ENCODE measurements at places on chromosomes 11 and 22.

DNA sequence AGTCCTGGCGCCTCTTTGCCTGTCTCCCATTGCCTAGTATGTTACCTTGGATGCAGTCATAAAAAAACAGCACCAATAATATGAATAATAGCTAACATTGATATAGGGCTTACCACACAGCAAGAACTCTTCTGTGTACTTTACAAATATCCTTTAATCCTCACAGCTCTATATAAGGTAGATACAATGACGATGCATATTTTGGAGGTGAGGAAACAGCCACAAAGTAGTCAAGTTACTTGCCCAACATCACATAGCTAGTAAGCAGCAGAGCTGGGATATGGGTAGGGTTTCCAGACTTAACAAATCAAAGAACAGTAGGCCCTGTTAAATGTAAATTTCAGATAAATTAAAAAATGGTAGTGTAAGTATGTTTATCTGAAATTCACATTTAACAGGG, 128.8 kb downstream of the ST3GAL4 start:
- peak; percentile 88 for DNase-seq

GRCh38 chr22:19641983-19642451, 72.3 kb upstream of the SEPTIN5 start:
- DNase-seq = no peak

- peak; percentile 32 for DNase-seq
These were observed 42.5 kb downstream of the RBFOX2 start for GRCh38 chr22:35986088-35986487.

DNA sequence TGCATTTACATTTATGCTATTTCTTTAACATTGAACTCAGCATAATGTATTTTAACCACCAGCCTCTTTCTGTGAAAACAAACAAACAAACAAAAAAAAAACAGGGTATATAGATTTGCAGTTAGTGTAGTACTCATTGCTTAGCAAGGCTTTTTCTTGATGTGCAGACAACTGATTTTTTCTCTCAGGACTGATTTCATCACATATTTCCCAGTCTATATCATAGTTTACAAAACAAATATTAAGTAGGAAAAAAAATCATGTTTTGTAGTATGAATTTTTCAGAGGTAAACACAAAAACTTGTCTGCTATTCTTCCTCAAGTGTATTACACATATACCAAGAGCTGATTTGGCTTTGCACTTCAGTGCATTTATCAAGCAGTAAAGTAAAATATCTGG, 123.0 kb downstream of the PDE3B start:
- peak; percentile 51 for DNase-seq

- DNase-seq = no peak
These were observed 10.2 kb upstream of the ADORA2A start for GRCh38 chr22:24417200-24417599.

DNA sequence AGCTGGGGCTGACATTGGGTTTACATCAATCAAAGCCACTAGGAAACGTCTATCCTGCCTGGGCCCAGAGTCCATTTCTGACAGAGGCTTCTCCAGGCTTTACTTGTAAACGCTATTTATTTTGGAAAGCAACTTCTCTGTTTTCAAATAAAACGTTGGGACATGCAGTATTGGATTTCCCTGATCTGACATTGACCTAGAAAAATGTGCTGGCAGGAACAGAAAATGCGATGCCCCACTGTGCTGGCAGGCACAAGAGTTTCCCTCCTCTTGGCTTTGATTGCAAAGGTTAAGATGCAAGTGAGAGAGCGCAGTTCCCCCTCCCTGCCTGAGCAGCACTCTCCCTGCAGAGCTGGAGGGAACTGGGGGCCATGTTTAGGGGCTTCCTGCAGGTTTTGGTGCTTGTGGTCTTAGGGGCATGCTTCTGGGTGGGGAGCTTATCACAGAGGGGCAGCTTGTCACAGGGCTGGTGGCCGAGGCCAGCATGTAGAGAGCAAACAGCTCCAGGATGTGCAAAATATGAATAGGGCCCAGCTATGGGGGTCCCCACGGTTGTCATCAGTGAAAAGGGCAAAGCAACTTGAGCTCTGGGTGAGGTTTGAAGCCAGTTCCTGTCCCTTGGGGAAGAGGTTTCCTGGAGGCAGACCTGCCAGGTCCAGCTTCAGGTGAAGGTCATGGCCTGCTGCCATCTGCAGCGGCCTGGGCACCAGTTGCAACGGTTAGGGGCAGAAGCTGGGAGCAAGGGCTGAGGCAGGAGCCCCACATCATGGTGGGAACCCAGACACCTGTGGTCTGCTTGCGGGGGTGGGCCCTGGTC, 42.3 kb upstream of the DKK3 start:
- DNase-seq = no peak

DNA sequence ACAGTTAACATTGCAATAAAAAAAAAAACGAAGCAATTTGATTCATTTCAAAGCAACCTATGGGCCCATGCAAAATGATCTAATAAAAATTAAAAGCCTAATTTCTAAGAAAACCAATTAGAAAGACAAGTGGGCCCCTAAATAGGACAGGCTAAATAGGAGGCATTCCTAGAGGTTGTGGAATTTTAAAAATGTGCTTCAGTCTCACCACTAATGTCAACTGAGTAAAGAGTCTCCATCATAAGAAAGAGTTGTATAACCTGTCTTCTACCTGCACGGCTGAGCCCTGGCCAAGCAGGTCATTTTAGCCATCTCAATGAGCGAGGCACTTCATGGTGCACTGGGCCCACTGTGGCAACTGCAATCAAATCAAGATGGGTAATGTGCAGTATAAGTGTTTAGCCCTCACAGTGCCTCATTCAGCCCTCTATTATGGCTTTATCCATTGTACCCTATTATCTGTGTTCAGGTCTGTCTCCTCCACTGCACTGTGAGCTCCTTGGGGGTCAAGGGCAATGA, 76.4 kb downstream of the PRSS23 start:
- DNase-seq = no peak

- peak; percentile 92 for DNase-seq
These were observed 8.9 kb downstream of the SCGB1A1 start for GRCh38 chr11:62427630-62428233.

GRCh38 chr22:20550057-20550817, 42.8 kb downstream of the MED15 start:
- no peak for DNase-seq

DNA sequence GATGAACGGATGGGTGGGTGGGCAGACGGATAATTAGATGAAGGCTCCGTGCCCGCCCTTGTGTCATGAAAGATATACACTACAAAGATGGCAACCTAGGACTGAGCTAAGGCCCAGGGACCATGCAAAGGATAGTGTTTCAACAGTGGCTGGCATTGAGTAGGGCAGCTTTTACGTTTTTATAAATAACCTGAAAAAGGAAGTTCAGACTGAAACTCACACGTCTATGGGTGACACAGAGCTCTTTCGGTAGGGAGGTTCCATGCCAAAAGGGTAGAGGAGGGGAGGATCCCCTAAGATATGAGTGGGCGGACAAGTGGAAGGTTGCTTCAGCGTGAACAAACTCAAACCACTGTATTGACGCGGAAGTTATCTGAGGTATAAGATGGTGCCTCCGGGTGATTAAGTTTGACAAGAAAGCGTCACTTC, 90.5 kb downstream of the UBASH3B start:
- peak; percentile 33 for DNase-seq

DNA sequence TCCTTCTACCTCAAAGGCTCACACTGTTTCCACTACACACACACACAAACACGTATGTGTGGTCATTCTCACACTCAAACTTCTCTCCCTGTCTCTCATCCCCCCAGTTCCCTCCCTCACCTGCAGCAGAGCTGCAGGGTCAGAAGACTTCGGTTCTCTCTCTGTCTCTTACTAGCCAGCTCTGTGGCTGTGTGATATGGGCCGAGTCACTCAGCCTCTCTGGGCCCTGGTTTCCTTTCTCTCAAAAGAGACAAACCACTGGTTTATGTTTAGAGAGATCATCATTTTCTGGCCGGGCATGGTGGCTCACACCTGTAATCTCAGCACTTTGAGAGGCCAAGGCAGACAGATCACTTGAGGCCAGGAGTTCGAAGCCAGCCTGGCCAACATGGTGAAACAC, 21.1 kb downstream of the TSPAN18 start:
- DNase-seq = no peak

DNA sequence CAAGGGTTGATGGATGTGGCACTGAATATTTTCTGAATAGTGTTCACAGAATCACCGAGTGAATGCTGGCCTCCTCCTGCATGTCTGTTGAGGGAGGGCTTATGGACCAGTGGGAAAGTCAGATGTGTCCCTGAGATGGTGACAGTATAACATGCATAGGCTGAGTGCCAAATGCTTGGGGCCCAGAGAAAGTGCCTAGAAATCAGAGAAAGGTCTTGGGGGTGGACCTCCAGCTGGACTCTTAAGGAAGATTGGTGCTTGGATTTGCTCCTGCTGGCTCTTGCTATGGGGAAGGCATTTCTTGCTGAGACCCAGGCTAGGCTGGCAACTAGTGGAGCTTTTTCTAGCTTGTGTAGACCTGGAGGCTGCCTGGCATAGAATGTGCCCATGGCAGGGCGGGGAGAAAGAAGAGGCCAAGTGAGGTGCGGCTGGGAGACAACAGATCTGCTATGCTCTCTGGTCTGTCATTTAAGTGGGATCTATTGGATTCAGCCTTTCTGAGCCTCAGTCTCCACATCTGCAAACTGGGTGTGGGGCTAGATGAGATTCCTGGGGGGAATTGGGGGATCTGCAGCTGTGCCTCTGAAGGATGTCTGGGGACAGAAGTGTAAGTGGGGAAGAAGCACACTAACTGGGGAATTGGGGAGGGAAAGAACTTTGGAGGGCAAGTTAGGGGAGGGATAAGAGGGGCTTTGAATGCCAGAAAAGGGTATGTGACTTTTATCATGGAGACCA, 27.4 kb downstream of the ZNRF3 start:
- no peak for DNase-seq

DNA sequence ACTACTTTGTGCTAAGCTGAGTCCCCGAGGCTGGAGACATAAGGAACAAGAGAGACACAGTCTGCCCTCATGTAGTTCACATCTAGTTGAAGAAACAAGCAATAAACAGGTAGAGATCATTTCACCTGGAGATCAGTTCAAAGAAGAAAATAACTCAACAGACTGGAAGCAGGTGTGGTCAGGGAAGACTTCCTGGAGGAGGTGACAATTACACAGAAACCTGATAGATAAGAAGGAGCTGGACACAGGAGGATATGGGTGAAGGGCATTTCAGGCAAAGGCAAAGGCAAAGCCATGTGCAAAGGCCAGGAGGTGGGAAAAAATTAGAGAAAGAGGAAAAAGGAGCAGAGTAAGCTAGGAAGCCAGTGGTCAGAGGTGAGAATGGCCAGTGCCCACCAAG, 115.6 kb downstream of the MN1 start:
- DNase-seq = no peak

GRCh38 chr11:9769621-9770020, 105.7 kb downstream of the SWAP70 start:
- DNase-seq = no peak

- DNase-seq = peak; percentile 86
These were observed 1165.7 kb downstream of the LRRC4C start for GRCh38 chr11:40293655-40294348.

GRCh38 chr22:29715705-29716104, 4.1 kb upstream of the CABP7 start:
- DNase-seq = no peak

- DNase-seq = no peak
These were observed 5.4 kb upstream of the SYN3 start for GRCh38 chr22:33063611-33064010.

DNA sequence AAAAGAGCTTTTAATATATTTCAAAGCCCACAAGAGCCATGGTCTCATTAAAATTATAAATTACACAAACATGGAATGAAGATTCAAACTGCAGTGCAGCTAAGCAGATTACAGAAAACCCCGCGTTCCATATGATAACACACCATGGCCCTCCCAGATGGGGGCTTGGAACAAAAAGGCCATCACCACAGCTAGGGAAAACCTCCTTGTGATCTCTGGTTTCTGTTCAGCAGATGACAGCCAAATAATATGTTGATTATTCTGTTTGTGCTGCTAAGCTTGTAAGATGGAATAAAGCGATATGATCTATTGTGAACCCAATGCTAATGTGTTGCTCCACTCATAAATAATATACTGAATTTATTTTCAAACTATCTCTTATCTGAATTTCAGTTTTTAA, 28.5 kb downstream of the IMMP1L start:
- no peak for DNase-seq

DNA sequence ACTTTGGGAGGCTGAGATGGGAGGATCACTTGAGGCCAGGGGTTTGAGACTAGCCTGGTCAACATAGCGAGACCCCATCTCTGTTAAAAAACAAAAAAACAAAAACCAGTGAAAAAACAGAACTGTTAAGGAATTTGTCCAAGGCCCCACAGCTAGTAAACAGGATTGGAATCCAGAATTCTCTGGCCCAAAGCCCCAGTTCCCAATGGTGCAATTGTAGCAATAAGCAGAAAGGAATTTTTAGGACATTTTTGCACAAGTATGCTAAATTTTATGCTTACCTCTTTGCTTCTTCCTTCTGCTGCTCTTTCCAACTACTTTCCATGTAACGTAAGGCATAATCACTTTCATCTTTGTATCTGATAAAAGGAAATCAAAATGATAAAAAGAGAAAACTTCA, 11.6 kb downstream of the MISFA start:
- no peak for DNase-seq

DNA sequence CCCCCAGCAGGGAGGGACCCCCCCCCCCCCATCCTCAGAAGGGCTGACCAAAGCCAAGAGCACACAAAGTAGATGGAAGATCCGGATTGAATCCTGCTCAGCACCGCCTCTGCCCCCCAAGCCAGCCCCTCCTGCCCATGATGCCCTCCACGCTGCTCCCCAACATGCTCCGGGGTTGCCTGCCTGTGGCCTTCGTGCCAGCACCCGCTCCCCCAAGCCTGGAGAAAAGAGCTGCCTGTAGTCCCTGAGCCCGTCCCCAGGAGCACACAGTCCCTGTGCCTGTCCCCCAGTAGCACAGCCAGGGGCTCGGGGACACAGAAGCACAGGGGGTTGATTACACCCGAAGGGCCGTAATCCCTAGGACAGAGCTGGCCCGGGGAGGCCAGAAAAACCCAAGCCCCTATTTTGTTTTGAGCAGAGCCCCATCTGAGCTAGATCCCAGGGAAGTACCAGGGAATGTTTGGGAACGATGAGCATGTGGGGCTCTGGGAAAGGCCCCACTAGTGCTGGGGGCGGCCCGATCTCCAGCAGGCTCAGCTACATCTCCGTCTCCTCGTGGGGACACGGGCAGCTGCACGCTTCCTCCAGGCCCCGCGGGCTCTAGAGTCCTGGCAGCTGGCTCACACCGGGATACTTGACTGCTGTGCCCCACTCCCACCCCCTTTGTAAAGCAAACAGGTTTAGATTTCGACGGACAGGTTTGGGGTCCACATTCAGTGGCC, 66.7 kb downstream of the PHF21B start:
- DNase-seq = no peak
